GF-D8 (cell line): ENCODE measurements at places on chromosomes 1 and 21.

GRCh38 chr1:167431909-167432650 lies 86.2 kb downstream of the CD247 start:
- DNase-seq = no peak

DNA sequence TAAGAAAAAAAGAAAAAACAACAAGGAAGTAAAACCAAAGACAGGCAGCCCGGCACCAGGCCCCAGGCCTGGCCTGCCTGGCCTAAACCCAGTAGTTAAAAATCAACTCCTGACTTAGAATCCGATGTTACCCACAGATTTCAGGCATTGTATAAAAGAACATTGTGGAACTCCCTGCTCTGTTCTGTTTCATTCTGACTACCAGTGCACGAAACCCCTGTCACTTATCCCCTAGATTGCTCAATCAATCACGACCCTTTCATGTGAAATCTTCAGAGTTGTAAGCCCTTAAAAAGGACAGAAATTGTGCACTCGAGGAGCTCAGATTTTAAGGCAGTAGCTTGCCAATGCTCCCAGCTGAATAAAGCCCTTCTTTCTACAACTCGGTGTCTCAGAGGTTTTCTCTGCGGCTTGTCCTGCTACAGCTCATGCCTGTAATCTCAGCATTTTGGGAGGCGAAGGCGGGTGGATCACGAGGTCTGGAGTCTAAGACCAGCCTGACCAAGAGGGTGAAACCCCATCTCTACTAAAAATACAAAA lies 15.6 kb upstream of the MYOCOS start:
- DNase-seq = no peak

DNA sequence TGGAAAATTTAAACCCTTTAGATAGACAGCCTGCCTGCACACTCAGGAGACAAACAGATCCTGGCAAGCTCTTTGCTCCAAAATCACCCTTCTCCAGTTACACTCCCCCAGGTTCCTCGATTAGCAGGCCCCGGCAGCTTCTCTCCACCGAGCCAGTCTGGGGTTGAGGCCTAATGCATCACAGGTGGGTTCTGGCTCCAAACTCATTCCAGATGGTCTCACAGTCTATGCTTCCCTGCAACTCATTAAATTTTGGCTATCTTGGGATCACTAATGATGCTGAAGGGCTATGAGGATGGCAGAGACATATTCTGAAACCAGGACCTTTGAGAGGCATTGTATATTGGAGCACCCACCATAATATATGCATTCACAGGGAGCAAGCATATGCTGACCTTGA lies 559.8 kb upstream of the USP24 start:
- DNase-seq = no peak

DNA sequence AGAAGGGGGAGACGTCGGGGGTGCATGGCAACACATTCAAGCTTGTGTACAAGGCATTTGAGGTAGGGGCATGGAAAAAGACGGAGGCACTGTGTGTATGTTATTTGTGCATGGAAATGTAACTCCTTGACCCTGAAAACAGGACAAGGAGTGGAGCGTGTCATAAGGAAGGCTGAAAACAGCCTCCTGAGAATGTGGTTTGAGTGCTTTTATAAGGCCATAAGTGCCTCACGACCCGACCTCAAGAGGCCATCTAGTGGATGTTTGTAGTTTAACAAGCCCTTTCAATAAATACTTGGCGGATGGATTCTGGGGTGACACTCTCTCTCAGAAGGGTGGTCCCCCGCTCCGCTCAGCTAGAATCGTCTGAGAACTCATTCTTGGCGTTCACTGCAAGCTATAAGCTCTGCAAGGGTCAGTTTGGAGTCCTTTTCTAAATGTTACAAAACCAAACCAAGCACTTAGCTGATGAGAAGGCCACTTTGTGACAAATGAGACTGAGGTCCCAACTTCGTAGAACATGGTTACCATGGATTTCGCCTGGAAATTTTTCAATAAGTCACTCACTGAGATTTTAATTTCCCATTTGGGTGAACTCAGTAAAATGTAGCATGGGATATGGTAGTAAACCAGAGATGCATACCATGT lies 38.8 kb upstream of the CLCA4 start:
- no peak for DNase-seq

DNA sequence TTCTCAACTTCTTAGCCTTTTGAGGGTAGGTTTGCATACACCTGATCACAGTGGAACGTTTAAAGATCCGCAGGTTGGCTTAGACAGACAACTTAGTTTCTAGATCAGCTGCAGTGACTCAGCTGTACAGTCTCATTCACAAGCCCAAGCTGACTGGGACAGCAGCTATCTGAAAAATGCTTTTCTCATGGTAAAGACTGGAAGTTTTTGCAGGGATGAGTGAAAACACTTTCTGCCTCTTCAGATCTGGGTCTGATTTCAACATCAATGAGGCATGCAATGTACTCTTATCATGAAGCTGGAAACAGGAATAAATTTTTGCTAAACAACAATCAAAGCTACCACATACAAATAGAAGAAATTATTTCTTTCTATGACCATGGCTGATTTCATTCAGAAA lies 61.1 kb upstream of the PTBP2 start:
- no peak for DNase-seq

GRCh38 chr1:43265431-43265830 lies 4.4 kb upstream of the TMEM125 start:
- DNase-seq = no peak

- DNase-seq = peak; percentile 81
Measured at GRCh38 chr1:27607239-27607804, 3.4 kb upstream of the AHDC1 start.

GRCh38 chr1:162136760-162137159 lies 67.3 kb downstream of the NOS1AP start:
- no peak for DNase-seq

DNA sequence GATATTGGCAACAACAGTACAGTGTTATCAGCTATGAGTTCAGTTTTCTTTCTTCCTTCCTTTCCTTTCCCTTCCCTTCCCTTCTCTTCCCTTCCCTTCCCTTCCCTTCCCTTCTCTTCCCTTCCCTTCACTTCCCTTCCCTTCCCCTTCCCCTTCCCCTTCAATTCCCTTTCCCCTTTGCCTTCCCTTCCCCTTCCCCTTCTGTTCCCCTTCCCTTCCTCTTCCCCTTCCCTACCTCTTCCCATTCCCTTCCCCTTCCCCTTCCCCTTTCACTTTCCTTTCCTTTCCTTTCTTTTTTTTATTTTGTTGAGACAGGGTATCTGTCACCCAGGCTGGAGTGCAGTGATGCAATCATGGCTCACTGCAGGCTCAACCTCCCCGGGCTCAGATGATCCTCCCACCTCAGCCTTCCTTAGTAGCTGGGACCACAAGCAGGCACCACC lies 72.3 kb upstream of the CAPZB start:
- DNase-seq = no peak

DNA sequence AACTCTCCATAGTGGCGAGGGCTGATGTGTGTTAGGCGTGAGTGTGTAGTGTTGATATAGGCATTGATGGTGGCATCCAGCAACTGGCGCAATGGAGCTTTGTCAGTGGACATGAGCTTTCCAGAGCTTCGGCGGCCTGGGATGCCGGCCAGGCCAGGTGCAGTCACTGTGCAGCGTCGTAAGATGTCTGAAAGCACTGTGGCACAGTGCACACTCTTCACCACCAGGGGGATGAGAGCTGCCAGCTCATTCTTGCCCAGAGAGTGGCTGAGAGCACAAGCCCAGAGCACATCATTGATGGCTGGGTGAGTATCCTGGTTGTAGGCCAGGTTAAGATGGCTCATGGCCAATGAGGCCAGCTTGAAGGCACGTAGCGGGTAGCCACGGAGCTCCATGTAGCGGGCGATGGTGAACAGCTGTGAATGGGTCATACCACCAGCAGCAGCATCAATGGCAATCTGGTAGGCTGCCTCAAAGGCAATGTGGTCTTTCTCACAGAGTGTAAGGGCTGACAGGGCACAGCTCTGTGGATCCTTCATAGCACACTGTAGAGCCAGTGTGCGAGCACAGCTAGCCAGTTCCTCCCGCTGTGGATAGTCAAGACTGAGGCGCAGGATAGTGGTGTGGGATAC lies 6.7 kb downstream of the UROD start:
- peak; percentile 5 for DNase-seq

DNA sequence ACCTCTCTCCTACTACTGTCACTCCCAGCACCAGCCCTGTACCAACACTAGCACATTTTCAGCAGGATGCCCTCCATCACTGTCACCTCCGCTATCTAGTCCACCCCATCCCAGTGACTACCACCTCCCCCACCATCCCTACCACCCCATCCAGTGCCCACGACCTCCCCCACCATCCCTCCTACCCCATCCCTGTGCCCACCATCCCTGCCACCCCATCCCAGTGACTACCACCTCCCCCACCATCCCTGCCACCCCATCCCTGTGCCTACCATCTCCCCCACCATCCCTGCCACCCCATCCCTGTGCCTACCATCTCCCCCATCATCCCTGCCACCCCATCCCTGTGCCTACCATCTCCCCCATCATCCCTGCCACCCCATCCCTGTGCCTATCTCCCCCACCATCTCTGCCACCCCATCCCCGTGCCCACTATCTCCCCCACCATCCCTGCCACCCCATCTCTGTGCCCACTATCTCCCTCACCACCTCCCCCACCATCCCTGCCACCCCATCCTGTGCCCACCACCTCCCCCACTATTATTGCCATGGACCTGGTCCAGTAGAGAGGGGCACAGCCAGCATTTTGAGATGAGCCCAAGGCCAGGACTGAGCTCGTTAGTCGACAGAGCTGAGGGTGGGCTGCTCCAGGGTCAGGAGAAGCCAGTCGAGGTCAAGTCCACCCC lies 45.7 kb downstream of the DISP3 start:
- DNase-seq = no peak

GRCh38 chr21:43956670-43957035 lies 55.5 kb upstream of the TRAPPC10 start:
- DNase-seq = no peak

DNA sequence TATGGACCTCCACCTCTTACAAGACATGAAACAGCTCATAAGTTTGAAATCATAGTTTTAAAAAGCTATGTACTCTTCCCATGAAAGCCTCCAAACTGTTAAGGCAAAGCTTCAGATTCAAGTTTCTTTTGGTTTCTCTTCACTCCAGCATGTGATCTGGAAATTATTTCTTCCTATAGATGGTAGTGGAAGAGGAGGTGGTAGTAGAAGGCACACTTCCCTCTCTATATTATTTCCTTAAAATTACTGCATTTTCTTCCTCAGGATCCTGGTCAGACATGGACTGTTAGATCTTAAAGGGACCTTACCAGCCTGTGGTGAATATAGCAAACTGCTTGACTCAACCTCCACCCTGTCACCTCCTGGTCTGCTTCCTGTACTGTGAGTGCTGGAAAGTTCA lies 31.9 kb downstream of the NHLH2 start:
- no peak for DNase-seq

GRCh38 chr1:115322631-115323030 lies 15.4 kb downstream of the NGF start:
- DNase-seq = no peak

DNA sequence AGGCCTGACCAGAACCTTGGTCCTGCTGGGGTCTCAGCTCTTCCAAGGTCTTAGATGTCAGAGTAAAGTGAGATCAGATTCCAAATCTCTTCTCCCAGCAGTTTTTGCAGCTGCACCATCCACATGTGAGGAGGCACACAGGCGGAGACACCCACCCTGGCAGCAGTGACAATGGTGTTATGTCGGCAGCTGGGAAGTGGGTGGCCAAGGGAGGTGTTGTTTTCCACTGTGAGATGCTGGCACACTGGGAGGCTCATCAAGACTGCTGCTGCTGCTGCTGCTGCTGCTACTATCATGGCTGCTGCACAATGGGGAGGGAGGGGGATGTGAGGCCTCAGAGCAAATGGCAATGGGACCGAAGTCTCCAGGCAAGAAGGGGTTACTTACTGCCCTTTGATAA lies 23.6 kb downstream of the CAMK2N1 start:
- DNase-seq = no peak

DNA sequence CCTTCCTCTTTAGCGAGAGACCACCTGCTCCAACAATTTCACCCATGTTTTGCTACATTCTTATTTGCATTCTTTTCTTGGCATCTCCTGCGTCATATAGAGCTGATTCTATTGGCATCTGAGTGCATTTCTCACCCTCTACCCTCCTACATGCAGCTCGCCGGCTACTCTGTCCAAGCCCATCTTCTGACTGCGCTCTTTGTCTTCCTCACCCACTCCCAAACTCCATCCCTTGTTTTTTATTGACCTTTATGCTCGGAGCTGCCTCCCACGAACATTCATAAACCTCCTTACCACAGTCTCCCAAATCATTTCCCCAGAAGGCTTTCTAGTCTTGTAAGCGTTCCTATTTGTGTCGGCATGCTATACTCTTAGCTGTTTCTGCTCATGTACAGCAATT lies 33.6 kb upstream of the FMN2 start:
- no peak for DNase-seq

GRCh38 chr21:42426424-42426823 lies 22.7 kb downstream of the UBASH3A start:
- no peak for DNase-seq

GRCh38 chr1:222552882-222553281 lies 5.0 kb upstream of the HHIPL2 start:
- DNase-seq = no peak

GRCh38 chr1:230105754-230106625 lies 39.0 kb downstream of the GALNT2 start:
- DNase-seq = peak; percentile 30

GRCh38 chr1:71593523-71593922 lies 512.7 kb upstream of the ZRANB2 start:
- DNase-seq = no peak

- DNase-seq = no peak
Measured at GRCh38 chr1:18511149-18511873, 30.6 kb downstream of the KLHDC7A start.

DNA sequence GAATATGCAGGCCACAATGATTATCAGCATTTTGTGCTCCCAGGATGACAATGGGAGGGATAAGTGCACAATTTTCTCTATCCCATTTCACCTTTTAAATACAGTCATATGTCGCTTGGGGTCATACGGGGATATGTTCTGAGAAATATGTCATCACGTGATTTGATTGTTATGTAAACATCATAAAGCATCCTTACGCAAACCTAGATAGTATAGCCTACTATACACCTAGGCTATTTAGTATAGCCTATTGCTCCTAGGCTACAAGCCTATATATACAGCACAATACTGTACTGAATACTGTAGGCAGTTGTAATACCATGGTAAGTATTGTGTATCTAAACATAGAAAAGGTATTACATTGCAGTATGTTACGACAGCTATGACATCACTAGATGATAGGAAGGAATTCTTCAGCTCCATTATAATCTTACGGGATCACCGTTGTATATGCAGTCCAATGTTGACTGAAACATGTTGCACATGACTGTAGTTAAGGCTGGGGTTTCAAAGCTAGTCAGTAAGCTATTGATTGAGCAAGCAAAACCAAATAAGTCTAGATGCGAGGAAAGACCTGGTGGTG lies 18.9 kb downstream of the RUSC1 start:
- no peak for DNase-seq

GRCh38 chr21:21851657-21852056 lies 853.4 kb downstream of the NCAM2 start:
- no peak for DNase-seq

- no peak for DNase-seq
Measured at GRCh38 chr1:235888119-235888643, 21.5 kb upstream of the LYST start.

GRCh38 chr1:212677136-212677535 lies 22.5 kb downstream of the BATF3 start:
- DNase-seq = no peak
